ENCODE measurements at places on chromosomes 6 and 20. TPM values are rescaled to one million over a fixed set of nuclear protein-coding genes. Genes with fewer than 3 reads are reported as not detected.

GRCh38 chr6:150008588-150008987 is 16.7 kb downstream of the RAET1L start:
- DNase-seq, result no peak

DNA sequence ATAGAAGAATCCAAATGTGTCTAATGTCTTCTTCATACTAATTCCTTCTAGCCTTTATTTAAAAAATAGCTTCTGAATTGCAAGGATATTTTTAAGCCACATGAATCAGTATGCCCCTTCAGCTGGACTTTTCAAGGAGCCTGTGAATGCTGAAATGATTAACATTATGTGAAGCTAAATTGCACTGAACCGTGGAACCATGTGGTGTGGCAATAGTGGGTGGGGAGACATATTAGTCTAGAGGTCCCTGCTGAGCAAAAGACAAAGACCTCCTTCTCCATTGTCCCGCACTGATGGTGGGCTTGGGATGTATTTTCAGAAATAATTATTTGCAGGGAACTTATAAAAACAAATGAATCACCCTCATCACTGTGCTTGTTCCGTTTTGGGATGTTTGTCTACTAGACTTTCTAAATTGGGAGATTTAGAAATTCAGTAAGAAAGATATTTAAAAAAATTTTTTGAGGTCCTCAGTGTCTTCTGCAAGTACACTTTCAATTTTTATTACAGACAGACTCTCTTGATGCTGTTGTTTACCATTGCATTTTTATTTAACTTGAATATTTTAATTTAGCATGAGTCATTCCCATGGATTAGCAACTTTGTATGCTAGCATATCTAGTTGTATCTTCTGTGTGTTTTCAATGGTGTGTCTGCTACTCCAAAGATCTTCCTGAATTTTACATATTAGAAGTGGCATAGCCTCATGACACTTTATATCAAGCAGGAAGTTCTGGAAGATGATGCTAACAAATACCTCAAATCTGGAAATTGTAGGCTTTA is 238.1 kb downstream of the LAMA2 start:
- no peak for DNase-seq

GRCh38 chr6:14932485-14933182 is 313.2 kb upstream of the JARID2 start:
- no peak for DNase-seq

FAM209B gene
- 0.55 TPM for total RNA-seq

ELOVL4 gene
- 10.1 TPM for total RNA-seq

MOG gene
- total RNA-seq, result not detected

FAM210B gene
- 30.8 TPM for total RNA-seq

All from neural crest cell (in vitro differentiated cells).